Fibroblast of lung (primary cell): ENCODE measurements at places on chromosomes 2 and 18.

GRCh38 chr2:40642237-40642636, 190.3 kb upstream of the SLC8A1 start:
- DNase-seq = no peak

DNA sequence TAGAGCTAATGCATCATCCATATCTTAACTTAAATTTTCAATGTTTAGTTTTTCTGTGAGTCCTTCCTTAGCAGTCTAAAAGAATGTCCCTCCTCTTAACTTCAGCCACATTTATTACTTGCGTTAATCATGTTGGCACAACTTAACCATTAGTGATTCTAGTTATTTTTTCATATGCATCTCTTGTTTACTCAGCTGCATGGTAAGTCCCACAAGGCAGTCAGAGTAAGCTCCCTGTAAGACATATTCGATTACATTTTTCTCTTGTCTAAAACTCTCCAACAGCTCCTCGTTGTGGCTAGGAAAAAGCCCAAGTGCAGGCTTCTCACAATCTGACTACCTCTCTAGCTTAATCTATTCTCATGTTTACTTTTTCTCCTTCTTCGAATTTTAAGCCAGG, 2045.3 kb upstream of the PIK3C3 start:
- DNase-seq = peak; percentile 1

- DNase-seq = no peak
These were observed 300.6 kb upstream of the TFPI start for GRCh38 chr2:187854801-187855200.

GRCh38 chr2:85309699-85310321, 18.0 kb downstream of the TGOLN2 start:
- no peak for DNase-seq

DNA sequence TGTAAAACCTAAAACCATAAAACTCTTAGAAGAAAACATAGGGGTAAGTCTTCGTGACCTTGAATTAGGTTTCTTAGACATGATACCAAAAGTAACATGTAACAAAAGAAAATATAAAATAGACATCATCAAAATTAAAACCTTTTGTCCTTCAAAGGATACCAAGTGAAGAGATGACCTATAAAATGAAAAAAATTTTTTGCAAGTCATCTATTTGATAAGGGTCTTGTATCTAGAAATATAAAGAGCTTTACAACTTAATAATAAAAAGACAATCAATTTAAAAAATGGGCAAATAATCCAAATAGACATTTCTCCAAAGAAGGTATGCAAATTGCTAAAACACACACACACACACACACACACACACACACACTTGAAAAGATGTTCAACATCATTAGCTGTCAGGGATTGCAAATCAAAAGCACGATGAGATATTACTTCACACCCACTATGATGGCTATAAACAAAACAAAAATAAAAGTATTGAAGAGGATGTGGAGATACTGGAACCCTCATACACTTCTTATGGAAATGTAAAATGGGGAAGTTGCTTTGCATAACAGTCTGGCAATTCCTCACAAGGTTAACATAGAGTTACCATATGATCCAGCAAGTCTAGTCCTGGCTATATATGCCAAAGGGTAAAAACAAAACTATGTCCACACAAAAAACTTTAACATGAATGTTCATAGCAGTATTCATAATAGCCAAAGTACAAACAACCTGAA, 23.3 kb downstream of the SPDYA start:
- no peak for DNase-seq

DNA sequence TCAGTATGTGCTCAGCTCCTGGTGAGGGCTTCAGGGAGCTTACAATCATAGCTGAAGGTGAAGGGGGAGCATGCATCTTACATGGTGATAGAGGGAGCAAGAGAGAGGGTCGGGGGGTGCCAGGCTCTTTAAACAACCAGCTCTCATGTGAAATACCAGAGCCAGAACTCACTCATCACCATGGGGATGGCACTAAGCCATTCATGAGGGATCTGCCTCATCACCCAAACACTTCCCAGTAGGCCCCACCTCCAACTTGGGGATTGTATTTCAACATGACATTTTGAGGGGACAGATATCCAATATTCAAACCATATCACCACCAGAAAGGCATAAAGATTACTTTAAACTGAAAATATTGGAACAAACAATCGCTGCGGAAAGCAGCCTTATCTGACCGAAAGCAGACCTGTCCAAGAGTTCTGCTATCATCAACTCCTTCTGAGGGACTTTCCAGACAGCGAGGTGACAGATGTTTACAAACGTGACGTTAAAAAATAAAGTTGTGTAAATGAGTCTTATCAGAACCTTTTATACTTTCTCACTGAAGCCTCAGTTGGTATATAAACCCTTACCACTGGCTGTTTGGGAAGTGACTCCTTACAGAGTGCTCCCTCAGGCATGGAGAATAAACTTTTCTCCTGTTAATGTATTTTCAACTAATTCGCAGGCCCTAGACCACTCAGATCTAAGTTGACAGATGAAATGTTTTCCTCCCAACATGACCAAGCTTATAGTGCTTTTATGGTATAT, 35.5 kb upstream of the PTH2R start:
- peak; percentile 32 for DNase-seq

- no peak for DNase-seq
These were observed 155.8 kb downstream of the PTPRM start for GRCh38 chr18:7722955-7723354.

GRCh38 chr2:16717477-16717876, 51.8 kb upstream of the CYRIA start:
- DNase-seq = no peak

DNA sequence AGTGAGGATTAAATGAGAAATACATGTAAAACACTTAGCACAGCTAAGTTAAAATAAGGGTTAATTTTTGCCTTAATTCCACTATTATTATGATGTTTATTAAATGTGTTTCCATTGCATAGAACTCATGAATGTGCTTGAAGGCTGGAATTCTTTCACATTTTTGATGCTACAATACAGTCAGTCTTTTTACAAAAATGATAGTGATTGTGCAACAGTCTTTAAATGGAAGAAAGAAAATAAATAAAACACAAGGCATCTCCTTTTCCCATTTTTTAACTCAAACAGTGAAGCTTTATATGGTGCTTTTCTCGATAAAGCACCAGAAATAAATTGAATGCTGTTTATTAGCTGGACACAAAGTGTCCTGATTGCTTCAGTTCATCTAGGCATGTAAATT, 123.9 kb downstream of the MAP2 start:
- DNase-seq = no peak

- peak; percentile 76 for DNase-seq
These were observed 781 bp upstream of the SLC5A6 start for GRCh38 chr2:27212626-27213471.

GRCh38 chr18:73670524-73670923, 477.1 kb downstream of the FBXO15 start:
- DNase-seq = no peak

DNA sequence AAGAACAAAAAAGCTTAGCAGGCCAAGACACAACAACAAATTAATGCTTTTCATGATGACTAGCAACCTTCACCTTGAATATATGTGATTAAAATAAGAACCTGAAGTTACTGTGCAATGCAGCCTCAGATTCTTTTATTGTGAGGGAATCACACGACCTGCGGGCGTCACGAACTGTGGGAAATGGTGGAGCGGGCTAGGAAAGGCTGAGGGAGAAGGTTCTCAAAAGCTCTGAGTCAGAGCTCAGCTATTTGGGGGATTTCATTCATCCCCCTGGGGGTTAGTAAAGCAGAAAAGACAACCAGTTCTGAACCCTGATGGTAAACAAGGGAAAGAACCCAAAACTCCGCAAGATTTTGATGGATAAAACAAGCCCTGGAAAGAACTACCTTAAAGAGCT, 89.3 kb upstream of the NCKAP5 start:
- DNase-seq = no peak

DNA sequence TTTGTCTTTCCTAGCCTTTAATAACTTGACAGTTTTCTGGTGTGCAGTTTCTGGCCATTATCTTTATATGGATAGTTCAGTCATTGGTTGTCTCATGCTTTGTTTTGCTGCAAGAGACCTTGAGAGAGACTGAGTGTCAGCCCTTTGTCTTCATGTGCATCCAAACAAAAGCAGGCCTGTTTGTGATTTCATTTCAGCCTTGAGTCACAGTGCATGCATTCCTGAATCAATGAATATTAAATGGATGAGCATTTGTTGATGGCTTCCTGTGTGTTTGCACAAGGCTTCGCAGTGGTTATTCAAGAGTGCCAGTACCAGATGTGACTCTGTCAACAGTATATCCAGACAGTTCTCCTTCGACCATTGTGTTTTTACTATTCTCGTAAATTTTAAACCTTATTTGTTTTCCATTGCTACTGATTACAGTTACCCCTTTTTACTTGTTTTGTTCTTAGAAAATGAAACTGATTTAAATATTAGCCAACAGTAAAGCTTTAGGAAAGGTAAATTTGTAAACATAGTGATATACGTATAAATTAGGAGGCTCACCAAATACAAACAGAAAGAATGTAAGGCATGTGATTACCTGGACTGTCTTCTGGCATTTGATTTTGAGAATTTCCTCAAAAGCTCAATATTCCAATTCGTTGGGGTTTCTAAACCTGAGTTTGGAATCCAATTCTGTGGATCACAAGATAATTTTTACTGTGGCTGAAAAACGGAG, 319.8 kb downstream of the CTNNA2 start:
- no peak for DNase-seq

- no peak for DNase-seq
These were observed 3.5 kb downstream of the RETREG2 start for GRCh38 chr2:219181531-219181930.
